Brain (organoid and tissue), 16 donors: ENCODE measurements at places on chromosomes 3 and 15.

- peak; percentile 92 for DNase-seq
These were observed 91.7 kb downstream of the FRMD4B start for GRCh38 chr3:69294014-69294766.

DNA sequence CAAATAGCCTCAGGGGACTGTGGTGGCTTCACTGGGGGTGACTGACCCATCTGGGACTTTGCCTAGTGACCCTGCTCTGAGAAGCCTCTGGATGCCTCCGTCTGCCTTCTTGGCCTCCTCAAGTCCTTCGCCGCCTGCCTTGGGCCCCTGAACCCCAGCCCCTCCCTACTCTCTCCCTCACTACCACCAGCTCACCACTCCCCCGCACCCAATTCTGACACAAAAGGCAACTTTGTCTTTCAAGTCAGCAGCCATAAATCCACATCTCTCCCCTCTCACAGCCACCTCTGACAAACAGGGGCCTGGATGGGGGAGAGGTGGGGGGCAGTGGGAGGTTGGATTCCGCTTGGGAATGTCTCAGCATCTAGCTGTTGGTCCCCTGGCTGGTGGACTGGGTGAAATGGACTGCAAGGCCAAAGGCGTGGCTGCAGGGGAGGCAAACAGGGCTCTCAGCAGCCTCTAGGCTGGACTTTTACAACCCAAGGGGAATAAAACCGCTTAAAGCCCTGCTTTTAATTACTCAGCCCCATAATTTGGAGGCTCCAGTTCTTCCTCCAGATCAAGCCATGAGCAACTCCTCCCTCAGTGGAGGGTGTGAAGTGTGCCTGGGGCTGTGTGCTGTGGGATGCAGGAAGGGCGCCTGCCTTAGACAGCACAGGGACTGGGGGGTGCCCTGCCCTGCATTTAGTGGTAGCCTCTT, 33.4 kb downstream of the IGDCC3 start:
- DNase-seq, result no peak

- DNase-seq, result no peak
These were observed 72.5 kb downstream of the FOXP1 start for GRCh38 chr3:71511037-71511436.

DNA sequence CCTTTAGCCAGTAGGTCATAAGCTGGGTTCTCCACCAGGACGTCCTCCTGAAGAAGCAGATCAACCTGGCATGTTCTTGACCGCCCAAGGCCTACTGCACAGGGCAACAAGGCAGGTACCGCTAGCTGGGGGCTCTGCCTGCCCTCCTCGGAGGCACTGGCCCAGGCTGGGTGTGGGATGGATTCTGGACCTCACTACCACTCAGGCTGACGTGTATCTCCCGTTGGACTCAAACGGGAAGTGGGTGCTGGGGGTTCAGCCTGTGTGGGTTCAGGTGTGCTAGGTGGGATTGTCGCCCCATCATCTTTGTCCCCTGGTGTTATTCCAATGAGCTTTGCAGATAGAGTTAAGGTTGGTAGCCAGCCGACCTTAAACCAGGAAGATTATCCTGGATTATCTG, 95.0 kb upstream of the SNRPA1 start:
- DNase-seq, result no peak

DNA sequence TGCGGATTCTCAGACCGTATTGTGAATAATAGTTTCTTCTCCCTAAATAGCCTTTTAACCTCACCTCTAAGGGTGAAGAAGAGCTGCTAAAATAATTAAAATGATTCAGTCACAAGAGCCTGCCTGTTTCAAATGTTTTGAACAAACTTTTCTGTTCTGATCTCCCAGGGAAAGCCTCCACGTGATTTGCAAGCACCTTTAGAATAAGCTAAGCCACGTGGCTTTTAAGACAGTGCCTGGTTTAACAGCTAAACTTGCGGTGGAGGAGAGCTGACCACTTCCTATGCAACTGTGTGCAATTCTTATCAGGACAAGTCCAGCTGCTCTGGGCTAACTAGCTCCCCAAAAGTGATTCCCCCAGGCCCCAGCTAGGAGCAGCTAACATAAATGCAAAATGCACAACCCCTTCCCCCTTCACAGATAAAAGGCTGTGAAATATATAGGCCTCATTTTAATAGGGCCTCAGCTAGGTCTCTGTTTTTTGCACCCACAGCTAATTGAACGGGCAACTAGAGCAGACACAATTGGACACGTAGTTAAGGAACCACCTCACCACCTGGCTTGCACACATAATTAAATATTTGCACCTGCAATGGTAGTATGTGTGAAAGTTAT, 401.2 kb upstream of the NR2F2 start:
- no peak for DNase-seq

DNA sequence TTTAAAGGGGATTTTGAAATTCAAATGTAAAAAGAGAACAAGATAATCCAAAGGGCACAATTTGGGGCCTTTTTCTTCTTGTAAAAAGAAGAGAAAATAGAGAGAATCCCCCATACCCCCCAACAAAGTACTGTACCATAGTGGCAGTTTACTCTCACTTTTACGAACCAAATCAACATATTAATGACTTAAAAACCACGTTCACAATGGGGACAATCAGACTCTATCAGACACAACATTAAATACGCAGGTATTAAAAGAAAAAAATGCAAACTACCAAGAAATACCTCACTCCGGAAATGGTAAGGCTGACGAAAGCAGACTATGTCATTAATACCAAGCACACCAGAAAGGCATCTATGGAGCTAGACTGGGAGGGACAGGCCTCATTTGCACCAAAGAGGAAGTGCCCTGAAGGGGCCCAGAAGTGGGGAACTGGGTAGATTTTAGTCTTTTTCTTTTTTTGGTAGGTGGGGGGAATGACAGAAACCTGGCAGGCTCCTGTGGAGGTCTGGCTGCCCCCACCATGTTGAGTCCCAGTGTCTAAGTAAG, 134.3 kb downstream of the TIGIT start:
- DNase-seq, result no peak

- DNase-seq, result no peak
These were observed 122.1 kb downstream of the MCTP2 start for GRCh38 chr15:94353488-94353820.

DNA sequence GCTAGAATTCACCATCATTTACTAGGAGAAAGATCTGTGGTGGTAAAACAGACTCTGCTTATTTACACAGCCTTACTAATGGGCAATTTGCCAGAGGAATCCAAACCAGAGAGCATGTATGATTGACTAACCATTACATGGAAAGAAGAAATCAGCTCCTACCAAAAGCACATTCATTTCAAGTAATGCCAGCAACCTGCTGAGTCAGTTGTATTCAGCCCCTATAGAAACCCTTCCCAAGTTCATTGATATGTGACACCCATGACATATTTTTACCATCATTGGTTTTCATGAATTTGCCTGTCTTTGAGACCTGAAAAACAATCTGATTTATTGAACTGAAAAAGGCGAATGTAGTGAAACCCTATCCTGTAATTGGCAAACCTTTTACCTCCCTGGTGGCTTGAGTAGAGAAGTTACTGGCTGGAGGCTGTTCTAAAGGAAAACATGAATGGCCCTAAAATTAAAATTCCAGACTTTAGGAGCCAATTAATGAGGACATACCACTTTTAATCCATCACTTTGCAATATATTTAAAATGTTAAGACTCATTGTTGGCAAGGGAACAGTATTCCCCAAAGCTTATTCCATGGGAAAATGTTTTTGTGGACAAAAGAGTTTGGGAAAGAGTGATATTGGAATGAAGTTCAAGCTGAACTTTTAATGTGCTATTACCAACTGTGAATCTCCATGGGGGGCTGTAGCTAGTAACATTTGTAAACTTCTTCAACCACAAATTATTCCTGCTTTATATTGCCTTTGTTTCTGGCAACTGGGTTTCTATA, 542.9 kb downstream of the FHIT start:
- DNase-seq, result peak; percentile 34

GRCh38 chr3:47515864-47516319, 2.4 kb upstream of the ELP6 start:
- no peak for DNase-seq

DNA sequence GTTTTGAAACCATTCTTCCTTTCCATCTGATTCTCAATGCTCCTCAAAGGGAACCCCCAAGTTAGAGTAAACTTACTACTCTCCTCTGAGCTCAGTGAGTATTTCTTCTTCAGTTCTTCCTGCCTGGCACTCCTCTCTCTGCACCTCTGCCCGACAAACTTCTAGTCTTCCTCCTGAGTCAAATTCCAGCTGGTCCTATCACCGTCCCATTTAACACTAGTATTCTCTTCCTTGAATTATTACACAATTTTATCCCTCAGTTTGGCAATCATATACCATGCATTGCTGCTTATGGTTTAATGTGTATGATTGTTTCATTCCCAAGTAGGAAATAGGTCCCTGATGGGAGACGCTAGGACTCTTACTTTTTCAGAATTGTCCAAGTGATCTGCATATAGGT, 279.7 kb downstream of the MECOM start:
- DNase-seq, result no peak

GRCh38 chr3:180802837-180803236, 109.6 kb upstream of the FXR1 start:
- DNase-seq, result peak; percentile 69

DNA sequence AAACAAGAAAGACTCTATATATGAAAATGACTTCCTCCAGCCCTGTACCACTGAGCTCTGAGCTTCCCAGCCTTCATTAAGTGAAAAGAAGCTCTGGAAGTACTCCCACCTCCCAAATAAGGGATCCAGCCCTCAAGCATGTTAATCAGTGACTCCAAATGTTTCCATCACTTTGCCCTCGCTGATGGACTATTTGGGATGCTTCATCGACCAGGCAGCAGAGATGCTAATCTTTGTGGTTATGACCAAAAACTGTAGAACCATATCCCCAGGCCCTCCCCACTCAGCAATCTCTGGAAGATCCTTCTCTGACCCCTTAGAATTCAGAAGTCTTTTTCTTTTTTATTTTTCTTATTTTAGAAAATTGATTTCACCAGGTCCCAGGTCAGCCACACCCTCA, 2.3 kb upstream of the CTDSPL start:
- no peak for DNase-seq

DNA sequence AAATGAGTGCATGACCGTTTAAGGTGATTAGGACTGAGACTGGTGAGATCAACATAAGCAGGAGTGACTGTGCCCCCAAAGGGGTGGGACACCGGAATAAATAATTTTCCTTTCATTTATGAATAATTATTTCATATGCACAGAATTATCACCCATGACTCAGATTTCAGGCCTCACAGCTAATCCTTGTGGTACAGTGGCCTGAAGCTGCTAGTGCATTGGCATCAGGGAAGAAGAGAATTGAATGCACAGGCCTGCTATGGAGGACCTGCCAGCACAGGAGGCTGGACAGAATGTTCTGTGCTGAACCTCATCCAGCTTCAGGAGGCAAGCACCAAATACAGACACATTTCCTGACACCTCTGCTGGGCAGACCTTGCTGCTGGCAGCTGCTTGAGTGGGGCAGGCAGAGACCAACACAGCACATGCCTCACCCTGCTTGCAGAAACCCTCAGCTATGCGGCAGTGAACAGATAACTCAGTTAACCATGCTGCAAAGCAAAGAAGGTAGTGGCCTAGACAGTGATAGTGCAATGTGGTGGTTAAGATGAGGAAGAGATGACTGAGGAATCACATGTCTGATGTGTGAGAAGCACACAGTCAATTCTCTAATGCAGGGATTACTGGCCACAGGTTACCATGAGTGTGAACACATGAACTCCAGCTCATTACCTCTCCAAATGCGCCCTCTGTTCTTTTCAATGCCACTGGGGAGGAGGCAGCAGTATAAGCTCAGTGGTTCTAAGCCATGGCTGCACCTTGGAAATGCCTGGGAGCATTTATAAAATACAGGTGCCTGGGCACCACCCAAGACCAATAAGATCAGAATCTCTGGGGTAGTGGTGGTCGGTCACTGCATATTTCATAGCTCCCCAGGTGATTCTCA, 68.1 kb upstream of the SCN5A start:
- DNase-seq, result peak; percentile 3

GRCh38 chr15:99016680-99017321, 9.2 kb upstream of the PGPEP1L start:
- no peak for DNase-seq

GRCh38 chr3:177680472-177680821, 483.2 kb upstream of the TBL1XR1 start:
- no peak for DNase-seq

DNA sequence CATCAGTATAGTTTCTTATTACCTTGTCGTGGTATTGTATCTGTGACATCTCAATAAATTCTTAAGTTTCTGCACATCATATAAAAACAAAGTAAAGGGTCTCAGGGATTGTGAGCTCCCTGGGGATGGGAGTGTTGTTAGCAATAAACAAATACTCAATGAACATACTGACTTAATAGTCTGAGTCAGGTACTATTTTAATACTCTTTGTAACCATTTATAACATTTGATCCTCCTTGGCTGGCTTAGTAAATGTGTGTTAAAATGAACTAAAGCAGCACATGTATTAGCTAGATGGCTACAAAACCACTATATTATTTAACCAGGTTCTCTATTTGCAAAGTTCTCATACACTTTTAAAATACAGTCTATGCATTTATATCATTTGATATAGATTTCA, 1.8 kb downstream of the ICE2 start:
- no peak for DNase-seq

DNA sequence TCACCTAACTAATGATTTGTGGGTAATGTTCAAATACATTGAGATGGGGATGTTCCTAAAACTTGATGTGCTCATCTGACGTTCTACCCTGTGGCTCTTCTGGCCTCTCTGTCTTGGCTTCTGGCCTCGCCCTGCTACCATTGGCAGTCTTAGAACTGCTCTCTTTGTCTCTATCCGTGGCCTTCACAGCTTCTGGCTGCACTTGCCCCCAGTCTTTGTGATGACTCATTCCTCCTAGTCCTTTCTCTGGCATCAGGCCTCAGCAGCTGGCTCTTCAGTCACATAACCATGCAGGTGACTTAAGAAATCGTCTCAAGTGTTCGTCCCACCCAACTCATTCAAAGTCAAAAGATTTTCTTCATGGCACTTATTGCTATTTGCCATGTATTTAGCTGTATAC, 188.1 kb downstream of the BBX start:
- DNase-seq, result no peak

GRCh38 chr3:188217726-188218125, 63.8 kb downstream of the LPP start:
- DNase-seq, result no peak

- DNase-seq, result no peak
These were observed 31.9 kb downstream of the NBEAL2 start for GRCh38 chr3:47011371-47011770.

DNA sequence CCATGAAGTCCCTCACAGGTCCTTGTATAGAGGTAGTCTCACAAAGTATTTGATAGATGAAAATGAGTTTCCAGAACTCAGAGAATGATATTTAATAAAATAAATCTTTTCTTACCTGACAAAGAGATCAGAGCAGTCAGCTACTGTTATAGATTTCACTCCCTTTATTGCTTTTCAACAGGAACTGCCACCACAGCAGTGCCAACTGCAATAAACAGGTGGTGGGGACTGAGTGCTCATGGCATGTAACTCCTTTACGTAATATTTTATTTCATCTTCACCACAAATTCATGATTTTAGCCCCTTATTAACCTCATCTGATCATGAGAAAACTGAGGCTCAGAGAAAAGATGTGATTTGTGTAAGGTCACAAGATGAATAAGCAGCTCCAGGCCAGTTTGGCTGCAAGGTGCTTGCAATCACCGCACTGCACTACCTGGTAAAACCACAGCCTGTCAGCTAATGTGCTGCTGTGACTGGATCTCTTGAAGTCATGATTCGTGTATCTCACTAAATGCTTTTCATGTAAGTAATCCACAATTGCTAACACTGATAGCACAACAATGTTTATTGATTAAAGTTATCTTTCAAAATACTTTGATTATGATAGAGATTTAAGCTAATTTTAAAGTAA, 78.8 kb downstream of the WNT5A start:
- DNase-seq, result no peak
